Activated naive CD4-positive, alpha-beta T cell treated with anti-CD3 and anti-CD28 coated beads, Interleukin-2, amount 10 ng/mL, durations not matched to agents 5 hours and 36 hours (primary cell): ENCODE measurements at places on chromosomes 6 and 20. TPM values are rescaled to one million over a fixed set of nuclear protein-coding genes. Genes with fewer than 3 reads are reported as not detected.

Gene ARFGEF3
- 0.20 TPM for total RNA-seq

Gene SIM1
- not detected for total RNA-seq

Gene PRR18
- not detected for total RNA-seq

Gene FNDC11
- 0.63 TPM for total RNA-seq

Gene C20orf144
- total RNA-seq: 0.18 TPM

Gene NAA20
- 39.2 TPM for total RNA-seq

Gene C6orf163
- total RNA-seq: 1.7 TPM
